ENCODE measurements at places on chromosomes 5 and 9. TPM values are rescaled to one million over a fixed set of nuclear protein-coding genes. Genes with fewer than 3 reads are reported as not detected.

SPATA31E1 gene
- total RNA-seq = not detected

LMNB1 gene
- 6.5 TPM for total RNA-seq

DNA sequence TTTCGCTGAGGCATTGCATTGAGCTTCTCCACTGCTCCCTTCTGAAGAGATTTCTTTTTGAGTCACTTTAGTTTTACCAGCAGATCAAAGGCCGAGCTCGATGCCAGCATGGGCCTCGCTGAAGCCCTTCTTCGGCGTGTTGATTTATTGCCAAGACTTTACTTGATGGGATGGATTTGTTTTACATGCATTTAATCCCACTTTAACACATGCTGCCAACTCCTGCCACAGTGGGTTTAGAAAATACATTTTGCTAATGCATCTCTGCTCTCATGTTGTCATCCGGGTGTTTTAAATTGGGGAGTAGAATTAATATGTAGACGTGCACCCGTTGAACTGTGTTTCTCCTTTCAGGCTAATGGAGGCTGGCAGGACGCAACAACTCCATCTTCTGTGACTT, 218.3 kb downstream of the PBX3 start:
- no peaks in the 10 kb centered on the region for H3K36me3 ChIP-seq
- no peak overlapping the region for H3K4me3 ChIP-seq
- H3K27me3 ChIP-seq = no peaks in the 10 kb centered on the region
- H3K4me1 ChIP-seq = no peaks in the 10 kb centered on the region

GRCh38 chr5:32446630-32447029, 2.1 kb upstream of the ZFR start:
- no peaks in the 10 kb centered on the region for H3K36me3 ChIP-seq
- no peak overlapping the region for H3K4me3 ChIP-seq
- H3K27me3 ChIP-seq = no peaks in the 10 kb centered on the region
- no peak overlapping the region for H3K27ac ChIP-seq

DNA sequence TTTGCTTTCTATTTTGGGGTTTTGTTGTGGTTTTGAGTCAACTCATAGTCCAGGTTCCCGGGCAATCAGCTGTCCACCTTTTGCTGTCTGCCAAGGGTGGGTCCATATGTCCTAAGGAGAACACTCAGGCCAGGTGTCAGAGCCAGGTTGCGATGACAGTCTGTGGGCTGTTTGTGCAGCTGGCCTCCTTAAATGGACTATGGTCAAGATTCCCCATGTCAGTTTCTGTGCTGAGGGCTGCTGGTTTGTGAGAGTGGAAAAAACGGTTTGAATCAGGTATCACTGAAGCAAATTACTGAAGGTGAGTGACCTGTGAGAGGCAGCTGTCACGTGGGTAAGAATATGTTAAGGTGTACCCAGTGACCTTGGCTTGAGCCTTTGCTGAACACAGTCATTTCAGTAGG, 33.0 kb downstream of the SNX30 start:
- H3K36me3 ChIP-seq = no peaks in the 10 kb centered on the region
- no peak for DNase-seq
- H3K4me1 ChIP-seq = peaks cover 9% of the 10 kb centered on the region
- no peaks in the 10 kb centered on the region for H3K27me3 ChIP-seq
- H3K4me3 ChIP-seq = no peak overlapping the region

GRCh38 chr5:124512952-124513632, 233.3 kb downstream of the ZNF608 start:
- H3K4me3 ChIP-seq = no peak overlapping the region
- no peaks in the 10 kb centered on the region for H3K4me1 ChIP-seq
- no peaks in the 10 kb centered on the region for H3K27me3 ChIP-seq

CYLC2 gene
- total RNA-seq = not detected

Measured in uterus (tissue), 4 donors.